ENCODE measurements at places on chromosomes 12 and 14.

- no peak for DNase-seq
These were observed 35.1 kb downstream of the SCYL2 start for GRCh38 chr12:100302081-100302480.

GRCh38 chr12:126171937-126172559 lies 1106.8 kb downstream of the AACS start:
- DNase-seq: no peak

- no peak for DNase-seq
These were observed 207.3 kb downstream of the TTC7B start for GRCh38 chr14:90608929-90609341.

DNA sequence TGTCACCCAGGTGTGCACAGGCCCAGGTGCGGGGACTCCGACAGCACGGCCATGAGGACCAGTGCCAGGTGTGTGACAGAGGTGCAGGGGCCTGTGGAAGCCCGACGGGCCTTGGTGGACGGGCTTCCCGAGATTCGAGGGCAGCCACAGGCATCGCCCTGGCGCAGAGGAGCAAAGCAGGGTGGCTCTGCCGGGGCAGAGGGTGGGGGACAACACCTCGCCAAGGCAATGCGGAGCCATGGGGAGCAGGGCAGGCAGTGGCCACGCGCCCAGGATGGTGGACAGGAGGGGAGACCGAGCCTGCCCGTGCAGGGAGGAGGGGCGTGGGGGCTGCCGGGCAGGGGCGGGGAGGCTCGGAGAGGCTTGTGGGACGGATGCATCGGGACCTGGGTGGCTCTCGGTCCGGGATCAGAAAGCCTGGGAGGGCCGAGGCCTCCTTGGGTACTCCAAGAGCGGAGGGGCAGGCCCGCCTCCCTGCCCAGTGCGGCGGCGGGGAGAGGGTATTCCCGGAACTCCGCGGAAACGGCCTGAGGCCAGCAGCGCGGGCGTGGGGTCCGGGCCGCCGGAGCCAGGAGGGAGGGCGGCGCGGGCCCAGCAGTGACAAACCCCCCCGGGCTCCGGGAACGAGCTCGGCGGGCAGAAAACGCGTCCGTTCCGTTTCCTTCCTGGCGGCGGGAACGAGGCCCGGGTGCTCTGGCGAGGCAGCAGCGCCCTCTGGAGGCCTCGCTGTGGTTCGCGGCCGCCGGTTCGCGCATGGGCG lies 1.6 kb downstream of the TMEM121 start:
- peak; percentile 68 for DNase-seq

GRCh38 chr14:81313775-81314429 lies 86.2 kb downstream of the STON2 start:
- DNase-seq: no peak

GRCh38 chr12:2982361-2982760 lies 23.2 kb downstream of the TEAD4 start:
- DNase-seq: no peak

GRCh38 chr14:24892497-24893051 lies 157.4 kb downstream of the STXBP6 start:
- no peak for DNase-seq

DNA sequence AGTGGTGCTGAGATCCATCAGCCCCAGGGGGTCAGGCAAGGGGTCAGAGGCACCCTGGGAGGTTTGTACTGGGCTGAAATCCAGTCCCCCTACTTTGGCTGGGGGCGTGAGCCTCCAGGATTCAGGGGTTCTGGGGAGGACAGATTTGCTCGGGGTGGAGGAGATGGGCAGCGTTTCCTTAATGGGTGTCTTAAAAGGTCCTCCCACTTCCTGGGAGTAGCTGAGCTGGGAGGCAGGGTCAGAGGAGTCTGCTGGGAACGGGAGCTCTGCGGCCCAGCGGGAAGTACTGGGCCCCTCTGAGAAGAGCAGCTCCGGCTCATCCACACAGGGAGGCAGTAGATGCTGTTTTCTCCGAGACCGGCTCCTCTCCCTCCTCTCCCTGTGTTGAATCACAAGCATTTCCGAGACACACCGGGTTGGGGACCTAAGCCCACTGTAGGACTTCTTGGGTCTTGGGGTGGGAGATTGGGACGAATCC lies 2.1 kb upstream of the TEX52 start:
- no peak for DNase-seq

DNA sequence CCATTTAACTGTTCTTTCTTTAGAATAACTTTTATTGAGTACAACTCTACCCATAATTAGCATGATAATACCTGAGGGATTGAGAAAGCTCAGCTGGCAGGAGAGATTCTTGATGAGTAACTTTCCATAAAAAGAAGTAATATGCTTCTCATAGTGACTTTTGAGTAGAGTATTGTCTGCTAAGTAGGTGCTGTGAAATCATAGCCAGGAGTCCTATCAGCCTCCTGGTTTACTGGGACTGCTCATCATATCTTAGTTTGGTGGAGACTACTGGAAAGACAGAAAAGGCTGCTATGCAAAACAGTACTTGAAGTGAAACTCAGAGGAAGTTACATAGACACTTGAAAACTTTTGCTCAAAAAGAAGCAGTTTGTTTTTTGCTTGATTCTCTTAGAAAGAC lies 113.3 kb upstream of the ATP2B1 start:
- no peak for DNase-seq

DNA sequence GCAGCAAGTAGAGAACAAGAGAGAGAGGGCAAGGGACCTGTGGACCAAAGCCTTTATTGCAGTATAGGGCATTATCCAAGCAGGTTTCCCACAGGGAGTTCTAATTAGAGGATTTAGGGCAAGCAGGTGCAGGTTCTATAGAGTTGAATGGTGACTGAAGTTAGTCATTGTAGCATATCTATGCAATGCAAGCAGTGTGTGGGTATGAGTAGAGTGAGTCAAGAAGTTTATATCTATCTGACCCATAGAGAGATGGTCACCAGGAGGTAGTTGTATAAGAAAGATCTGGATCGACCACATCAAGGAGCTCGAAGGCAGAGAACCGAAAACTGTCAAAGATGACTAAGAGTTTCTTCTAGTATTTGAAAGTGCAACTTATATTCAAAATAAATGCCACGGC lies 167.3 kb downstream of the PLCZ1 start:
- DNase-seq: no peak

Measured in effector CD4-positive, alpha-beta T cell (primary cell).